ENCODE measurements at places on chromosomes 16 and 17.

DNA sequence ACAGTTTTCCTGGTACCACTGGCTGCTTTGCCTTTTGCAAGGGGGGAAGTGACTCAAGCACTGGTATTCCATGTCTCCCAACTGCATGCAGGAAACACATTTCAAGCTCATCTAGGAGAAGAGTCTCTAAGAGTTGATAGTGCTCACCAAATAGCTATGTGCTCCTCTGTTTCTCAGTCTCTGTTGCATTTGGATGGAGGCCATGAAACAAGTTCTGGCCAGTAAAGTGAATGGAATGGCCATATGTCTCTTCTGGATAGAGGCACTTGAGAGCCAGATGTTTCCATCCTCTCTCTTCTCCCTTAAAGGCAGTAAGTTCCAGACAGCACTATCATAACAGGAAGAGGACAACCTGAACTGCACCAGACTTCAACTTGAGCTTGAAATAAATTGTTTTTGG, 60.6 kb downstream of the C16orf82 start:
- DNase-seq = no peak

GRCh38 chr17:59840329-59841090, 52.2 kb downstream of the TUBD1 start:
- DNase-seq = no peak

DNA sequence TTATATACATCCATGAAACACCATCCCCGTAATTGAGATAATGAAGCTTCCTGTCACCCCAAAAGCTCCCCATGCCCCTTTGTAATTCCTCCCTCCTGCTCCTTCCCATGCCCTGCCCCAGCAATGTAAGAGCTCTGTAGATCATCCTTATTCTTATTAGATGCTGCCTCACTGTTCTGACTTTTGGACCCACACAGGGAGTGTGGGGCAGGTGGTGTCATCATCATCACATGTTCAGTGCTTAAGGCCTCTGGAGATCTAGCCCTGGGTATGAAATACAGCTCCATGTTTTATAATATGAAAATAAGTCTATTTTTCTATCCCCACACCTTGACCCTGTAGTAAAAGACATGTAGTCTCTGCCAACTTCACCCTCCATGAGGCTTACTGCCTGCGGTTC, 1.9 kb downstream of the XAF1 start:
- DNase-seq = no peak

- DNase-seq = no peak
Observed at GRCh38 chr17:47726796-47727703, 6.0 kb upstream of the TBX21 start.

DNA sequence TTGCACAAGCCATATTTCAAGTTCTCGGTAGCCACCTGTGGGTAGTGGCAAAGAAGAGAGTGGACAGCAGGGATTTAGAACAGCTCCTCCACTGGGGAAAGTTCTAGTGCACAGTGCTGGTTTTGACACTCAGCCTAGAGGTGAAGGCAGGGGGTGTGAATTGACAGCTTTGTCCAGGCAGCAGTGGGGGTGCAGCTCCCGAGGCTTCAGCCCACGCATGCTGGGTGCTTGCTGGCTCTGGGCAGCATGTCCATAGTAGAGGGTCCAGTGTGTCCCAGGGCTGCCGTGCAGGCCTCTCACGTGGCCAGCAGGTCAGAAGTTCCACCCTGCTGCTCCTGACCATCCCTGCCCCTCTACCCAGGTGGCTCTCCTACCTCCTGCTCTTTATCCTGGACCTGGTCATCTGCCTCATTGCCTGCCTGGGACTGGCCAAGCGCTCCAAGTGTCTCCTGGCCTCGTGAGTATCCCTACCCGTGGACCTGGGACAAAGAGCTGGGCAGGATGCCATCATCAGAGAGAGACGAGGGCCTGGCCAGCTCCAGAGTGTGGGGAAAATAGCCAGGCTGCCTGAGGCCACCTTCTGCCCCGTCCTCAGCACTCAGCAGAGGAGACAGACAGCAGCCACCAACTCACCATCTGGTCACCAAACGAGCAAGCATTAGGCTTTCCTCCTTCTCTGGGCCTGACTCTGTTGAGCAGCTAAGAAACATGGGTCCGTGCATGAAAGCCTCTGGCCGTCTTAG, 29.8 kb downstream of the TTYH2 start:
- no peak for DNase-seq

DNA sequence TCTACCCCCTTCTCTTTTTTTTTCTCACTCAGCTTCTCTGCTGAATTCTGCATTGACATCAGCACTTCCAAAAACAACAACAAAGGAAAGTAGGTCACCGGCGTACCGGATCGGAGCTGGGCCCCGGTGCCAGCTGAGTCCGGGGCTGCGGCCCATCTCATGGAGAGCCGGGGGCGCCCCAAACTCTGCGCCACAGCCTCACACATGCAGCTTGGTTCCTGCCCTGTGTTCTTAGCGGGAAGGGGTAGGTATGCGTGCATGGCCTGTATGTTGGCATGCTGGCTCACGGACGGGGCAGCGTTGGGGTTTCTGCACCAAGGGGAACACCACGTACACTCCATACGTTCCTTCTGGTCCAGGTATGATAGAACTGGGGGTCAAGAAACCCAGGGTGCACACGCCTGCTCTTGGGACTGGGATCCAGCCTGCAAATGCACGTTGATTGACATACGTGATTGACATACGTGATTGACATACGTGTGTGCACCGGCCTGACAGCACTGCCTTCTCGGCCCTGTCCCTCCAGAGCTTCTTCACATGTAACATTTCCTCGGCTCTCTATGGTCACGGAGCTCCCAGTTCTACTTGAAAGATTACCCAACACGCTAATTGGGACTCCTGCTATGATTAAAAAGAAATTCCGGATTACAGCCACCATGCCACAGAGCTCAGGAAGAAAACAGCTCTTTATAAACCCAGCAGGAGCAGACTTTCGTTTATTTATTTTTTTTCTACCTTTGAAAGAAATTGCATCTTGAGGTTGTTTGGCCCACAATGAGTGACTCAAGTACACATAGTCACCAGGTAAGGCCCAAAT, 88.7 kb downstream of the RPA1 start:
- no peak for DNase-seq

- DNase-seq = no peak
Observed at GRCh38 chr17:58382872-58383242, 30.9 kb upstream of the SUPT4H1 start.

- DNase-seq = peak; percentile 56
Observed at GRCh38 chr16:15950161-15950854, 892 bp downstream of the ABCC1 start.

DNA sequence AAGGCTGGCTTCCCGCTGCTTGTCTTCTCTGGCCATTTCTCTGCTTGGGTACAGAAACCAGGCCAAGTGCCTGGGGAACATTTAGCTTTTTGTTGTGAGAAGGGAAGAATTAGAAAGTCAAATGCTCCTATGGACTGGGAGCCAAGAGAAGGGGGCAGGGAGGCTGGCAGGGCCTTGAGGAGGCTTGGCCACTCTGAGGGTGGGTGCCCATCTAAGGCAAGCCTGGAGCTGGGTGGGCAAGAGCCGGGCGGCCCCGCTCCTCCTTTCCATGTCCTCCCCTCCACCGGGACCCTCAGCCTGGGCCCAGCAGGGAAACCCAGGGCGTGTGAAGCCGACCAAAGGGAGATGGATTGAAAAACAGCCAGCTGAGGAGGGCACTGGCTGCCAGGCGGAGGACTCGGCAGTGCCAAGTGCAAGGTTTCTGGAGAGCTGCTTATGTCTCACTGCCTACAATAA, 69.4 kb downstream of the NTN1 start:
- DNase-seq = no peak

DNA sequence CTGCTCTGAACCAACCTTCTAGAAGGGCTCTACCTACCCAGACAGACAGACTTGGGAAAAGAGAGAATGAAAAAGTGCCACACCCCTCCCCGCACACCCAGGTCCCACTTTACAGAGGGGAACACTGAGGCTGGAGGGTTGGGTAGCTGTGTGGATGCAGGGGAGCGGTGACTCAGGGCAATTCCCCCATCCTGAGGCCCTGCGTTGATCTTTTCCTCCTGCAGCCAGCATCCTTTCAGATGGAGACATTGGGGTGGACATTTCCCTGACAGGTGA, 10.0 kb downstream of the CETP start:
- DNase-seq = no peak

DNA sequence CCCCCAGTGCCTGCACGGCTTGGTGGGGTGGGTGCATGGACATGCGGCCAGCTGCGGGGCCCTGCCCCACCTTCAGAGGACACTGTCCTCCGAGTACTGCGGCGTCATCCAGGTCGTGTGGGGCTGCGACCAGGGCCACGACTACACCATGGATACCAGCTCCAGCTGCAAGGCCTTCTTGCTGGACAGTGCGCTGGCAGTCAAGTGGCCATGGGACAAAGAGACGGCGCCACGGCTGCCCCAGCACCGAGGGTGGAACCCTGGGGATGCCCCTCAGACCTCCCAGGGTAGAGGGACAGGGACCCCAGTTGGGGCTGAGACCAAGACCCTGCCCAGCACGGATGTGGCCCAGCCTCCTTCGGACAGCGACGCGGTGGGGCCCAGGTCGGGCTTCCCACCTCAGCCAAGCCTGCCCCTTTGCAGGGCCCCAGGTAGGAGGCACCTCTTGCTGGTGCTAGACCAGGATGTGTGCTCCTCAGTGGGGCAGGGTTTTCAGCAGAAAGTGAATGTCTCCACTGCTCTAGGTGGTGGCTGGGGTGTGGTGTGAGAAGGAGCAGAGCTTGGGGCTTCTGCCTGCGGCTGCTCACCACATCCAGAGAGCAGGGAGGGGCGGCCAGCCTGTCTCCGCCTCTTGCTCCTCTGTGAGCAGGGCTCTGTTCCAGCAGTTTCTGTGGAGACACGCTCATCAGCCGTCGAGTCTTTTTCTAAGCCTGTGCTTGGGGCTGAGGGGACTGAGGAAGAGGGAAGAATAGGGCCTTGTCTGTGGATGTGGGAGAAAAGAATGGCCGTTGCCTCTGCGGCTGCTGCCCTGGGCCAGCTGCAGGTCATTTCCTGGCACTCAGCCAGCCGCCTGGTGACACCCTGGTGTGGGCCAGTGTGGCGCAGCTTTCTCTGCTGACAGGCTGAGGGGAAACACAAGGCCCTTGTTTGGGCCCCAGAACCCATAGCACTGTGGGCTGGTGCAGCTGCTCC, 2.2 kb downstream of the ZNF276 start:
- peak; percentile 94 for DNase-seq

- no peak for DNase-seq
Observed at GRCh38 chr16:25542306-25542705, 149.5 kb upstream of the HS3ST4 start.

DNA sequence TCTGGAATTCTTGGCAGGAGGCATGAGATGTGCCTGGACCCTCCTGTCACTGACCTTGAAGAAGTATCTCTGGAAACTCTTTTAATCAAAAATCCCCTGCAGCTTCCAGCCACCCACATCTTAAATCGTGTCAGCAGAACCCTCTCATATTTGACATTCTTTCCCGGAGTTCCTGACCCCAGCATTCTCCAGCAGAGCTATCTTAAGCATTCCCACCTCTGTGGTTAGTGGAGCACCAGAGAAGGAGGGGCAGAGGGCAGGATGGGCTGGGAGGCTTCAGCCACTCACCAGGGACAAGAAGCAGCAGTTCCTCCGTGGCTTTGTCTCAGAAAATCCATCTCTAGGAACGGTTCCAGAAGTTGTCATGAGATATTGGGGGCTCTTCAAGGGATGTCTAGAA, 149.9 kb downstream of the RGS9 start:
- DNase-seq = no peak

DNA sequence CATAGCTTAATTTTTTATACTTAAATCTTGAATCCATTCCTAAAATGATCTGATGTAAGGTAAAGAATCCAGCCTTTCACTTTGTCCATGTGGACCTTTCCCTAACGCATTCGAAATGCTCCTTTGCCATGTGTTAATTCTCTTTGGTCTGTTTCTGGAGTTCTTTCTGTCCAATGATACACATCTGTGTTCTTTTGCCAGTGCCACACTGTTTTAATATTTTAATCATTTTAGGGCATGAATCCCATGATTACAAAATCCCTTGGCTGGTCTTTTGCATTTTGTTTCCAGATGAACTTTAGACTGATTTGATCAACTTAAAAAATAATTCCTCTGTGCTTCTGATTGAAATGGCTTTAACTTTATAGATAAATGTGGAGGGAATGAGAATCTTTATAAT, 74.1 kb downstream of the NTN1 start:
- no peak for DNase-seq

DNA sequence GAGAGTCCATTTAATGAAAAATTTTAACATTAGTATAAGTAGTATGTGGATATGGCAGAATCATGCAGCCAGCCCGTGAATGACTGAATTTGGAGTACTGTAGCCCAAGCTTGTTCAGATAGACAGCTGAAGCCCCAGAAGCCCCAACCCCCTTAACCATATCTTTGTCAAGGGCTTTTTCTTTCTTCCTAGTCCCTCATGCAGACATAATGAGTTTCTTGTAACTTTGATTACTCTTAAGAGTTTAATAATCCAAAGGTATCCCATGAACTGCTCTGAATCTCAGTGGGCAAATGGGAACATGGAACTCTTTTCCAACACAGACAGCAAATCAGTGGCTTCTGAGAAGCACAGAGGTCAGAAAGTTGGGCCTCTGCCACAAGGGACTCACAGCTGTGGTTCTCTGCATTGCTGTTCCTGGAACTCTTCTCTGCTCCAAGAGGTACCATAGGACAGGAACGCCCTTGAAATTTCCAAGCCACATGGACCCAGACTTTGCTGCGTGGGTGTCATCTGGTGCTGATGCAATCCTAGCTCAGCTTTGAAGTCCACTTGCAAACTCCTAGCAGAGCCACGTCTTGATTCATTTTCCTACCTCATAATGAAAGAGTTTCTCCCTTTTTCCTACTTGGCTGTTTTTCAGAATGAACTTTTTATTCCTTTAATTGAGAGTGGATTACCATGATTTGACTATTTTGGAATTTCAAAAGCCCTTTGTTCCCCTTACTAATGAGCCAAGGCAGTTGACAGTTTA, 18.1 kb downstream of the LYRM1 start:
- no peak for DNase-seq
